ENCODE measurements at places on chromosomes 4 and X.

GRCh38 chrX:47623540-47624027 is 3.9 kb upstream of the SYN1 start:
- DNase-seq, result peak; percentile 18

- no peak for DNase-seq
Observed at GRCh38 chrX:85570496-85570895, 191.0 kb upstream of the POF1B start.

DNA sequence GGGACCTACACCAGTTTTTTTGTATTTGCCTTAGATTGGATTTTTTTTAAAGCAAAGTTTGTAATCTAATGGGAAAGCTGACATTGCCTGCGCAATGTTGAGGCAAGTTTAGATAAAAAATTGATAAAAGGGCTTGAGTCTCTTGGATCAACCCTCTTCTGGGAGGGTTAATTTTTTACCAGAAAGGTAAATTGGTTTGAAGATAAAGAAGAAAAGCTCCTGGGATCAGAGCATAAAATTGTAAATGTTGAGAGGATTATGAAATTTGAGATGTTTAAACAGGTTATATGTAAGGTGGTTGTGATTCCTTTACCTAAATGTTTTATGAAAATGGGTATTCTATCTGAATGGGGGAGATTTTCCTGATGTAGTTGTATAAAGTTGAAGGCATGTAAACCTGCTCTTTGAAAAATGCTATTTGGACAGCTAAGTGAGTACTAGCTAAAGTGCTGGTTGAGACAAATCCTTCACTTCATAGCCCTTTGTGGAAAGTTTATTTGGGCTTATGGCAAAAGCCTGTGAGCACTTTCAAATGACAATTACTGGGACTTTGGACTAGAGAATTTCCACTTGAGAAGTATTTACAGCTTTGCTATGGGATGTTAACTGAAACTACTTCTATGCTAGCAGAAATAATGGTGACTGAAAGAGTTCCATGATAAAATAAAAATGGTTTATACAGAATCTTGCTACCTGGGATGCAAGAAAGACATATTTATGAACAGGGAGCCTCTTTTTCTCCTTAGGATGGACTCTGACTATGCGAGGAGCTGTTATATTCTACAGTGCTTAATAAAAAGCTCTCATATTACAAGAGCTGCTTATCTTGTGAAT is 56.2 kb downstream of the UGT2B10 start:
- DNase-seq, result no peak

DNA sequence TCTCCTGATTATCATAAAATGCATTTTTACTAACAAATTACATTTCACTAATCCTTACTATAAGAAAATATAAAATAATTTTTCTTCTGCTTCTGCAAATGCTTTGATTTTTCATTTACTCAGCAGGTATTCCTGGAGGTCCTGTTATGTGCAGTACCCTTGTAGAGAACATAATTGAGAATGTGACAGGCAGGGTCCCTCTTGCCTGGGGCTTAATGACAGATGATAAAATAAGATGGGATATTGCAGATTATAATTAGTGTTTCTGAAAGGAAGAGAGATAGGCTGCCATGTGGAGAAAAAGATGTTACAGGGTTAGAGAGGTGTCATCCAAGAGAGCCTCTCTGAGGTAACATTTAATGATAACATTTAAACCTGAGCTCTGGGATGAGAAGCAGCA is 128.9 kb downstream of the MAD2L1 start:
- DNase-seq, result no peak

DNA sequence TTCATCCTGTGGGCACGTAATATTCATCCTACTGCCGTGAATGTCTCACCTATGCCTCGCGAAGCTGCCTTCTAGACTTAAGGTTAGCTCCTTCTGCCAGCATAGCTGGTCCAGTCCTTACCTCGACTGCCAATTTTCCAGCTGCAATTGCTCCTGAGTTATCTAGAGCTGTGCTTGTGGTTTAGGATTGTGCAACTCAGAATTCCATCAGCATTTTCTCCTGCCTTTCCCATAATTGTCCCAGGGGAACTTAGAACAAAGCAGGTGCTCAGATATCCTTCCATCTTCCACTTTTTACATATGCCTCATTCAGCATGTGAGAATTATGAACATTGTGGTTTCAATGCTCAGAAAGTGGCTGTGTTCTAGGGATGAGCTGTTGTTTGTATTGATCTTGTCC is 131.4 kb upstream of the ADGRL3 start:
- no peak for DNase-seq

- peak; percentile 16 for DNase-seq
Observed at GRCh38 chrX:25067271-25068172, 51.8 kb upstream of the ARX start.

DNA sequence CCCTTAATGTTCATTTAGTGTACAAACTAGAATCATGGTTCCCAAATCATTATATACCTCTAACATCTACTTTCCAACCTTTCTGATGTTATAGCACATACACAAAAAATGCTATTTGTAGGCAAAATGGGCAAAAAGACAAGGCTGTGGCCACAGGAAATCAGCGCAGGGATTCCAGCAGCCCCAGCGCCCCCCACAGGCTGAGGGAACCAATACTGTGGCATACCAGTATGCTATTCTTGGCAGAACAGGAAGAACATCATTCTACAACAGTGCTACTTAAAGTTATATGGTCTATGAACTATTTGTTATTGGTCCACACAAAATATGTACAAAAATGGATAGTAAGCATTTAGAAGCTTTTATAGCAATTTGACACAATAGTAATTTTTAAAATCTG is 25.3 kb downstream of the STEEP1 start:
- peak; percentile 1 for DNase-seq

DNA sequence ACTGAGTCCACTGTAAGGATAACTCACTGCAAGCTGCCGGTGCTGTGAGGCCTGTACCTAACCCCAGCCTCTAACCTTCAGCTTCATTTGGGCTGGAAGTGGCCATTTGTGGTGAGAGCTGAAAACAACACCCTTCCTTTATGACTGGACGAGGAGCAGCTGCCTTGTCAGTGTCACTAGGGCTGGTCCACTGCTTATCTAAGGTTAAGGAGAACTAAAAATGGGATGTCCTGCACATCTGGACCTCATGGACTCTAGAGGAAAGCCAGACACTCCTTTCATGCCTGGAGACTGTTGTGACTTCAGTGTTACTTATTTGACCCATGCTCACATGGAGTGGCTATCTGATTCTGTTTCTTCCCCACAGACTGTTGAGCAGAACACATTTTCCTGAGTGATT is 139.9 kb downstream of the ZNF518B start:
- no peak for DNase-seq

DNA sequence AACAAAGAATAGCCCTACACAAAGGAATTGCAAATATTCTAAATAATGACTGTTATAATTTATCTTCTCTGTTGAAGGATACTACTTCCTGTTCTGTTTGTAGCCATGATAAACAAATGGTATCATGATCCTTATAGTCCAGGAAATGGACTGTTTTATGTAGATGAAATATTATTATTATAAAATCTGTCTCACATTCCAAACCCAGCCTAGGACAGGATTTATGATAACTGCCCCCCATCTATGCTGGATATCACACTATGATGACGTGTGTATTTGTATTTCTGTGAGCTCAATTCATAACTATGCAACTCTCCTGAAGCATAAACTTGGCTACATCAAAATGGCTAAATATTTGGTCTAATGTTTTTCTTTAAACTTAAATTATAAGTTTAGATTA is 21.3 kb downstream of the DMD start:
- DNase-seq, result no peak

DNA sequence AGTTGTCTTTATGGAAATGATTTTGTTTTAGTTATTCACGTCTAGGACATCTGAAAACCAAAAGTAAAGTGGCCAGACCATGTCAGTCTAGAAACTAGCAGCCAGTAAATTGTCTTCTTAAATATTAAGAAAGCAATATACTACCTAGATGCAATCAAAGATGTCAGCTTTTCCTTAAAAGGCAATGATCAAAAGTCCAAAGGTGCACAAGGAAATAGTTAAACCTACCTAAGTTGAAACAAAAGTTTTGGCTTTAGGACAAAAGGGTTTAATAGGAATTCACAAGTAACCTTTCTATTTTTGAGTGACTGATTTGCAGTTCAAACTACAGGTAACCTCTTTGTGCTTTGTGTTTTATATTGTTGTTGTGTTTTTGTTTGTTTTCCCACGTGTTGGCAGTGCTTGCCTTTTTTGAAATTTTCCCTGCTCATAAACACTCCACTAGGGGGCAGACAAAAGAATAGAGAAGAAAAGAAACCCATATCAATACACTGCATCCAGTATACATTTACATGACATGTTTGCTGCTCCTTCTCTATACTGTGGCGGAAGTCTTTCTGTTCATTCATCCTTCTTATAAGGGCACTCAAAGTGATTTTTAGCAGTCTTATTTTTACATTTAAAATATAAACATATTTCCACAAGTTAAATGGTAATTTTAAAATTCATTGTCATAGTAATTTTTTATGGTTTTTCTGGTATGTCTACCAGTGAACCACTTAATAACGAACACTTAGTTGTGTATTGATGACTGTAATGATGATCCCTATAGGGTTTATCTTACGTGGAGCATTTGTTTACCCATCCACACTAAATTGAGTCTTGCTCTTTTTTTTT is 62.7 kb downstream of the GAB1 start:
- DNase-seq, result no peak

GRCh38 chr4:44578954-44579353 is 72.5 kb downstream of the YIPF7 start:
- no peak for DNase-seq

DNA sequence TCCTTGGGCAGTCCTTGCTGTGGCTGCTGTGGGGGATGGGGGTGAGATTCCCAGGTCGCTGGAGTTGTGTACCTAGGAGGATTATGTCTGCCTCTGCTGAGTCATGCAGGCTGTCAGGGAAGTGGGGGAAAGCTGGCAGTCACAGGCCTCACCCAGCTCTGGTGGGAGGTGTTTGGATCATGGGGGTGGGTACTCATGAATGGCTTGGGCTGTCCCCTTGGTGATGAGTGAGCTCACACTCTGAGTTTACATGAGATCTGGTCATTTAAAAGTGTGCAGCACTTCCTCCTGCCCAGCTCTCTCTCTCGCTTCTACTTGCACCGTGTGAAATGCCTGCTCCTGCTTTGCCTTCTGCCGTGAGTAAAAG is 24.6 kb upstream of the PDLIM3 start:
- no peak for DNase-seq

DNA sequence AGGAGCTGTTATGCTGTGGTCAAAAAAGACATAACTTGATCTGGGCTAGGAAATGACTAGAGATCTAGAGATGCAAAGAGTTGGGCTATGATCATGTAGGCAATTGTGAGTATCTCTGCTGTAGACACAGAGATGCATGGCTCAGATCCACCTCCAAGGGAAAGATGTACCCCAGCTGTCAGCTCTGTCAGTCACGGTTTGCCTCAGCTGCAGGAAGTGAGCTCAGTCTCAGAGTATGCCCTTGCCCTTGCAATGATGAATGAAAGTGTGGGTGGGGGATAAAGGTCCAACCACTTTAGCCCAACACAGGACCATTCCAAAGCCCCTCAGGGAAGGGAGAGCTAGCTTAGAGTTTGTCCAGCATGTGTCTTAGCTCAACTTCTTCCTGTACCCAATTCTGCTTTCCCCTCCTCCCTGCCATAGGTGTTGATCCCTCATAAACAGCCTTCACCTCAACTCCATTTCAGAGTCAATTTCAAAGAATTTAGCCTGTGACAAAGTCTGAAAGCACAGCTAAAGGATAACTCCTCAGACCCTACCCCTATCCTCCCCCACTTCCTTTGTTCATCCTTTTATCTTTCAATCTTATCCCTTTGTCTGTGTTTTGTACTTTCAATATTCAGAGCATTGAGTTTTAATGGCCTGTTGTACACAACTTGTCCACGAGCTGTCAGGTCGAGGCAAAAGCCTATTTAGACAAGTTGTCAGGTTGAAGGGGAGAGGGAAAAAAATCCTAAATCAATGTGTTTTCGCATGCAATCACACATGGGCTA is 90.6 kb downstream of the MID1IP1 start:
- DNase-seq, result no peak

GRCh38 chr4:1084796-1085403 is 28.5 kb downstream of the RNF212 start:
- no peak for DNase-seq

DNA sequence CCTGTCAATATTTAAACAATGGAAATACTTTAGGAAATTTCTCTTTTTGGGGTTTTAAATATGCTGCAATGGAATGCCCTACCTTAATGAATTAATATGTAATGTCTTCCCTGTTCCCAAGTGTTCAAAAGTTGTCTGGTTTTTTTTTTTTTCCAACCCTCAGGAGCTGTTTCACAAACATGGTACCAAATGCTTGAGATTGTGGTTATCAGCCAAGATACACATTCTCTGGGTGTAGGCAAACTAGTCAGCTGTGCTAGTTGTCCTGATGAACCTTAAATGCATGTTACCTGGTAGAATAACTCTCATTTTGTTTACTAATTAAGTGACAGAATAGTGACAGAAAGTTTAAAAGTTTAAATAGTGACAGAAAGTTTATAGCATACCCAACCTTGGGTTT is 50.7 kb downstream of the FHL1 start:
- no peak for DNase-seq

- DNase-seq, result no peak
Observed at GRCh38 chrX:42276982-42277690, 353.8 kb upstream of the CASK start.

DNA sequence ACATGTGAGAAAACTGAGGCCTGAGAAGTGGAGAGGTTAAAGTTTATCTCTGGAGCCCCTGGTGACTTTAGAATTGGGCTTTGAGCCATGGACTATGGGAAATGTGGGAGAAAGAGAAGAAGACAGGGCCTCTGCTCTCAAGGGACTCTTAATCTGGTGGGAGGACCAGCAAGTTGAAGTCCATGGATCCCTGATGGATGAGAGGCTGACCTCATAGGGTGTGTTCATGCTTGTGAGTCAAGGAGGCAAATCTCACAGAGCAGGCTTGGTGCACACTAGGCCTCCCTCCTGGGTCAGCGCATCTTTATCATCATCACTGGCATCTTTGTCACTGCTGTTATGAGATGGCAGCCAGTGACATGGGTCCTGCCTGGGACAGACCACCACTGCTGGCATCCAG is 211.9 kb downstream of the AFAP1 start:
- no peak for DNase-seq

GRCh38 chrX:37776987-37777325 is 2.9 kb upstream of the CYBB start:
- no peak for DNase-seq

- no peak for DNase-seq
Observed at GRCh38 chr4:77035153-77035552, 40.6 kb downstream of the CCNI start.

GRCh38 chrX:1384658-1385252 is 7.2 kb downstream of the SLC25A6 start:
- DNase-seq, result no peak

GRCh38 chr4:47532658-47533057 is 47.6 kb downstream of the ATP10D start:
- DNase-seq, result no peak
